ENCODE measurements at places on chromosomes 16 and 17.

- no peak for DNase-seq
Measured at GRCh38 chr16:66454751-66455150, 27.7 kb downstream of the BEAN1 start.

- DNase-seq, result no peak
Measured at GRCh38 chr16:3045758-3046640, at the start of gene MMP25. TSS of gene MMP25 (plus strand) at chr16:3046561. CDS start at chr16:3046918, 357 bp downstream.

- no peak for DNase-seq
Measured at GRCh38 chr16:69123910-69124309, 8.5 kb downstream of the CHTF8 start.

DNA sequence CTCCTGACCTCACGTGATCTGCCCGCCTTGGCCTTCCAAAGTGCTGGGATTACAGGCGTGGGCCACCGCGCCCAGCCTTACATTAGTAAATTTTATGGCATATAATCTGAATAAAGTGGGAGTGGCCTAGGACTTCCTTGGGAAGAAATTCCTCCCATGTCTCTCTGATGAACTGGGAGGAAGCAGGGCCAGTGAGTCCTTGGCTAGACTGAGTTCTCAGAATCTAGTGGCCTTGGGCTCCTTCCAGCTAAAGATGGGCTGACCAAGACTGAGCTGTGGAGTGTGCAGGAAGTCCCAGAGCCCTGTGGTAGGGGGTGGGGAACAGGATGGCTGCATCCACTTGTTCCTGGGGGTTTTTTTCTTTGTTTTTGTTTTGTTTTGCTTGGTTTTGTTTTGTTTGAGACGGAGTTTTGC lies 10.0 kb upstream of the NAGLU start:
- DNase-seq, result no peak

DNA sequence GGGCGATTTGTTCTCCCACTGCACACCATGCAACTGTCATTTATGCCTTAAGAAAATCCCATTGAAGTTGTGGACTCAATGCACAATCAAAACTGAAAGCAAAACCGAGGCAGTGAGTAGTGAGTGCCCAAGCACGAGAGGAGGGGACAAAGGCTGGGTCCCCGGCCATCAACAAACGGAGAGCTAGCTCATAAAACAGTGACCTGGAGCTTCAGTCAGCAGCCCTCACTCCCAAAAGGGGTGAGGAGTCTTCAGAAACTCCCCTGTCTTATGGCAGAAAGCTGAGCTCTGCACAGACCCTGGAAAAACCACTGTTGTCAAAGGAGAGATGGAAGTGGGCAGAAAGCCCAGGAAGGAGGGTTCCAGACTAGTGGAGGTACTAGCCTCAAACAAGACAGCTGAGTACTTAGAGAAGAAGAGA lies 96.9 kb downstream of the ADCY9 start:
- DNase-seq, result no peak

- DNase-seq, result no peak
Measured at GRCh38 chr17:6843241-6843880, 11.8 kb upstream of the TEKT1 start.

- no peak for DNase-seq
Measured at GRCh38 chr16:72517154-72517553, 345.2 kb upstream of the PMFBP1 start.

DNA sequence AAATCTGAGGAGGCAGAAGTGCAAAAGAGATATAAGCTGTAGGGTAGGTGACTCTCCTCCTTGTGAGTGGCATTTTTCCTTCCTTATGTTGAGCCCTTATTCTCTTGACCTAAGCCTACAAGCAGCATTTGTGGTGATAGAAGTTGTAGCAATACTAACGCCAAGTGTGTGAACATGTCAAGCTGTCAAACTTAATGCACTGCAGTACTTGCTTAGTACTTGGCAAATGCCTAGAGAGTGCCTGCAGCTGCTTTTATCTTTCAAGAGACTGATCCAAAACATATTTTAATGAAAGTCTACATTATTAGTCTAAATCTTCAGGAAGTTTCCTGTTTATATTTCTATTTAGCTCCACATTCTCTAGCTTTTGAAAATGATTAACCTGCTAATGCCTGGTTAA lies 83.2 kb downstream of the CNTNAP4 start:
- no peak for DNase-seq

DNA sequence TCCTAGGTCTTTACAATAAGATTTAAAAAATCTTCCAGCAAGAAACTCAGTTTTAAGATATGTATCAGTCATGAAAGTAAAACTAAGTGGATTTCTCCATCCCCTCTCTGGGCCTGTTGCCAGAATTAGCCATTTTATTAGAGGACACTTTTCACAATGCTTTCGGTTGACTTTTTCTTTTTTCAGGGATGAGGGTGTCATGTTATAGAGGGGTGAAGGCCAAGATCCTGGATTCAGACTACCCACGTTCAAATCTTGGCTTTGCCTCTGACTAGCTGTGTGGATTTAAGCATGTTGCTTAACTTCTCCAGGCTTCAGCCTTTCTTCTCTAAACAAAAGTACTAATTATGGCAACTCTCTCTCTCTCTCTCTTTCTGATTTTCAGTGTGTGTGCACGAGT lies 111.7 kb upstream of the COX10 start:
- DNase-seq, result no peak

- no peak for DNase-seq
Measured at GRCh38 chr17:49848019-49848473, at the start of gene TAC4. TSS of gene TAC4 (minus strand) at chr17:49848069. CDS start at chr17:49848017, 52 bp downstream.

DNA sequence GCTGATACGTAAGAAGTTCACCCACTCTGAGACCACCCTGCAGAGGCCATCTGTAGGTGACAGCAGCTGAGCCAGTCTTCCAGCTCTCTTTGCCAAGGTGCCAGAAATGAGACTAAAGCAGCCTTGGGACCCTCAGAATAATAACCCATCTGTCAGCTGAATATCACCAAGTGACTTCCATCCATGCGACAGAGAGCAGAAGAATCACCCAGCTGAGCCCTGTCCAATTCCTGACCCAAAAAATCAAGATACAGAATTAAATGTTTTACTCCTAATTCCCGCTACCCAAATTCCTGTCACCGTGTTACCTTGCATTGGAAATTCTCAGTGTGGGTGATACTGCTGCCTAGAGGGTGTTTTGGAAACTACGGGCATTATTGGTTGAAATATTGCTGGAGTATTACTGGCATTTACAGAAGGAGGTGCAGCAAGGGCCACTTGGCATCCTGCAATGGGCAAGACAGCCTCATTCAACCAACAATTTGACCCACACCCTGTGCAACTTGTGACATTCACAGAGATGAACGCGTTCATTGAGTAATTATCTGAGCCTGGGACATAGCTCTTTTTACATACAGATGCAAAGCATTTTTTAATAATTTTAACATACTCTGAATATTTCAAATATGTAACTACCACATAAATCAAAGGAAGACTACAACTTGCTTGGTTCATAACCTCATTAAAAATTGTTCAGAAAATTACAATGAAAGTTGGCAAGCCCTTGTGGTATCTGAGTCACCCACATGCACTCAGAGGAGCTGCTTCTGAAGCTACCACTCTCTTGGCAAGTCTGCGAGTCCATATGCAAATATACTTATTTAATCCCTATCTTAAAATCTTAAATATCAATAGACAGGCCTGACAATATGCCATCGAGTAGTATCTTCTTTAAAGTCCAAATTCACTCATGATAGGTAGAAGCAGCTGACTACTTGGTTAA lies 126.6 kb downstream of the C16orf95 start:
- no peak for DNase-seq

- no peak for DNase-seq
Measured at GRCh38 chr16:72554935-72555334, 383.0 kb upstream of the PMFBP1 start.

GRCh38 chr16:560701-561412 lies 663 bp downstream of the PRR35 start:
- no peak for DNase-seq

GRCh38 chr16:87850009-87851006 lies 19.0 kb downstream of the SLC7A5 start:
- DNase-seq, result peak; percentile 63

GRCh38 chr16:30567160-30567990 lies 4.1 kb downstream of the ZNF688 start:
- DNase-seq, result no peak

GRCh38 chr16:31427441-31428278 lies 500 bp downstream of the COX6A2 start:
- peak; percentile 62 for DNase-seq

DNA sequence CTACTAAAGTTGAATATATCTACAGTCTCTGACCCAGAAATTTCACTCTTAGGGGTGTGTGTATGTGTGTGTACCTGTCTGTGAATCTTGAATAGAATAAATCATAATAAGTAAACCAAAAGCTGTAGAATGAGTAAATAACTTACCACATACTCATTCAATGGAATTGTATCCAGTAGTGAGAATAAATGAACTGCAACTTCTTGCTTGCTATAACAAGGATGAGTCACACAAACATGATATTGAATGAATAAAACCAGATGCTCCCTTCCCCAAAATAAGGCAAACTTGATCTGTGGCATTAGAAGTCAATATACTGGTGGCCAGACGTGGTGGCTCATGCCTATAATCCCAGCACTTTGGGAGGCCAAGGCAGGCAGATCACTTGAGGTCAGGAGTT lies 259.8 kb upstream of the MON1B start:
- no peak for DNase-seq

GRCh38 chr16:81035975-81036750 lies 521 bp downstream of the ATMIN start:
- no peak for DNase-seq

- DNase-seq, result no peak
Measured at GRCh38 chr17:78135858-78136500, 5.4 kb downstream of the TMC8 start.

DNA sequence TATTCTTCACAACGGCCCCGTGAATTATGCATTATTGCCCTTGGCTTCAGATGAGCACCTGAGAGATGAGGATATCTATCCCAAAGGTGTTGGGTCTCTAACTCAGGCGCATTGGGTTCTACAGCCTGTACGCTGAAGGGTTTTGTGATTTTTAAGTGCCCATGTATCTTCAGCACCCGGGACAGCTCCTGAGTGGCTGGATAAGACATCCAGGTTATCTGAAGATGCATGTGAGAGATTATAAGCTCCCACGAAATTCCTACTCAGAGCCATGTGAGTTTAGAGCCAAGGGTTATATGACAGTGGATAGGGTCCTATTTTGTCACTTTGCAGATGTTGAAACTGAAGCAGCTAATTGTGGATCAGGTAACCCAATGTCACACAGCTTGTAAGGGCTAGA lies 612.3 kb upstream of the EEF2KMT start:
- no peak for DNase-seq

GRCh38 chr17:40307001-40307730 lies 1.8 kb upstream of the RARA start:
- DNase-seq, result no peak

DNA sequence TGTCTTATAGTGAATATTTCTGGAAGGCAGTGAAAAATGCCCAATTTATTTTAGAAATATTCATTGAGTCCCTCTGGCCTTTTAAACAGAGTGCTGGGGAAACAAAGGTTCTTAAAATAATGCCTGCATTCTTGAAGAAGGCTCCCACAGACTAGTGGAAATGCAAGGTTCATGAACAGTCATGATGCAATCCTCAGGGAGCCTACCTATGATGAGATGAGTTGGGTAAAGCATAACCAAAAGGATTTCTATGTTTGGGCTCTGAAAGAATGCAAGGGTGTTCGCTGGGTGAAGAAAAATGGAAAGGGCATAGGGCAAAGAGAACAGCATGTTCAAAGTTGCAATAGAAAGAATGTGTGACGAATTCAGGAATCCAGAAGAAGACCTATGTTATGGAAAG lies 214.5 kb upstream of the MAF start:
- no peak for DNase-seq
